A549 treated with RU486 at 1 μM for 4 hours (cell line): ENCODE measurements at places on chromosomes 6 and 20. TPM values are rescaled to one million over a fixed set of nuclear protein-coding genes. Genes with fewer than 3 reads are reported as not detected.

SLC12A5 gene
- 12.4 to 17.2 TPM (median 15.6 TPM) in 5 replicates for total RNA-seq

SLC13A3 gene
- 0.03 to 0.13 TPM (median 0.06 TPM) in 3 of 5 replicates, not detected in the others for total RNA-seq

PPP1R14C gene
- total RNA-seq: 0.63 to 1.5 TPM (median 0.89 TPM) in 5 replicates

CCM2L gene
- 0.47 to 0.67 TPM (median 0.56 TPM) in 5 replicates for total RNA-seq

MMS22L gene
- 8.4 to 12.9 TPM (median 12.7 TPM) in 5 replicates for total RNA-seq

TRERF1 gene
- total RNA-seq: 5.3 to 8.8 TPM (median 7.4 TPM) in 5 replicates

ERVFRD-1 gene
- not detected in 5 replicates for total RNA-seq
